Gastrocnemius medialis (tissue), 4 donors: ENCODE measurements at places on chromosomes 7 and 10. TPM values are rescaled to one million over a fixed set of nuclear protein-coding genes. Genes with fewer than 3 reads are reported as not detected.

DNA sequence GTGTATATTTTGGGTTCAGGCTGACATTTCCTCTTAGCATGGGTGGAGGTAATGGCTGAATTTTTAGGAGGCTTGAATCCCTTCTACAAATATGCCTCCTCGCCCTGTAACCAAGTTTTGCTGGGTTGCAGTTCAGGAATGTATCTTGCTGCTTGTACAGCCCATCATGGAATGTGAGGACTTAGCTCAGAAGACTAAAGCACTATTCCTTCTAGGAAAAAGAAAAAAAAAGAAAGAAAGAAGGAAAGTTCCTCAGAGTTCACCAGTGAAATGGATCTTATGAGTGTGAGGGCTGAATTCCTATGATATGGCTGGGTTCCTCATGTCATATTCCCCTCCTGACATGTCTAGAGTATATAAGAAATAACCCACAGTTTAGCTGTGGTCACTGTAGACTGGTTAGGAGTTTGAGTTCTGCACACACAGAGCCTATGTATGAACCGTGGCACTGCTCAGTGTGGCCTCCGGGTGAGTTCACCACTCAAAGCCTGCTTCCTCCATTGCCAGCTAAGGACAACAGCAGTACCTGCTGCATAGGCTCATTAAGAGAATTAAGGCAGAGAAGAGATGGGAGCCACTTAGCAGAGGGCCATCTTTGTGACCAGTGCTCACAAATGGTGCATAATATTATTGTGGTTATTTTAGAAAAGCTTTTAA, 114.0 kb downstream of the TACC2 start:
- DNase-seq: no peak
- H3K36me3 ChIP-seq: peaks cover 3% of the 10 kb centered on the region
- H3K4me1 ChIP-seq: peaks cover 37% of the 10 kb centered on the region
- no peak overlapping the region for H3K4me3 ChIP-seq
- peak overlapping the region; percentile 56 for H3K27ac ChIP-seq

PRPS1L1 gene
- not detected for total RNA-seq

GFRA1 gene
- total RNA-seq: 21.2 TPM

GRCh38 chr7:132680590-132680989, 104.3 kb upstream of the PLXNA4 start:
- no peaks in the 10 kb centered on the region for H3K36me3 ChIP-seq
- no peak overlapping the region for H3K4me3 ChIP-seq
- no peaks in the 10 kb centered on the region for H3K27me3 ChIP-seq
- no peaks in the 10 kb centered on the region for H3K4me1 ChIP-seq
- no peak overlapping the region for H3K27ac ChIP-seq
- no peak for DNase-seq
